ENCODE measurements at places on chromosomes 3 and 15.

DNA sequence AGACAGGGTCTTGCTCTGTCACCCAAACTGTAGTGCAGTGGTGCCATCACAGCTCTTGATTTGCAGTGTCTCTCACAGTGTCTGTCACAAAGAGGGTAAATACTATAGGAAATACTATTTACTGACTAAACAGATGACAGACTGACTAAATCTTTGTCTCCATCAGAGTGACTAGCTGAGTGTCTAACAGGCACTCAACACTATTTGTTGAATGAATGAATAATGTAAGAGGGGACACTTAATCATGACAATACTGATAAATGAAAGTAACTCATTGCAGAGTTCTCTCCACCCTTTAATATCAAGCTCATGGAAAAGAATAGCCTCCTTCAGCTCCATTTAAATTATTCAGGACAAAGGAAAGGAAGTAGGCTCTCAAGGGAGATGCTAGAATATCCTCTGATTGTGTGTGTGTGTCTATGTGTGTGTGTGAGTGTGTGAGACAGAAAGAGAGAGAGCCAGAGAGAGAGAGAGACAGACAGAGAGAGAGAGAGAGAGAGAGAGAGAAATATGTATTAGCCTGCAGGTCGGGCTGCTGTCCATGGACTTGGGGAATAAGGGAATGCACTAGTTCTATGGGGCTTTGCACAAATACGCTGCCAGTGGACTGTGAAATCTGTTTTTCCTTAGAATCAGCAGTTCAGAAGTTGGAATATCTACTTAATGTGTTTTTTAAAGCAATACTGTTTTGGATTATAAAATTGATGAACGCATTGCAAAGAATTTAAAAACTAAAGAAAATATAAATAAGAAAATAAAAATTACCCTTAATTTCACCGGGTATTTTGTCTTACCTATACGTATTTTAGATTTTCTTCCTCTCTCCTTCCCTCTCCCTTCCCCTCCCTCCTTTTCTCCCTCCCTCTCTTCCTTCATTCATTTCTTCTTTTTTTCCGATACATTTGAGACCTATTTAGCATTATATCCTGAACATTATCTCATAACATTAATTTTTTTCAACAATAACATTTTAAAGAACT lies 132.9 kb upstream of the LRIG1 start:
- no peak for DNase-seq

DNA sequence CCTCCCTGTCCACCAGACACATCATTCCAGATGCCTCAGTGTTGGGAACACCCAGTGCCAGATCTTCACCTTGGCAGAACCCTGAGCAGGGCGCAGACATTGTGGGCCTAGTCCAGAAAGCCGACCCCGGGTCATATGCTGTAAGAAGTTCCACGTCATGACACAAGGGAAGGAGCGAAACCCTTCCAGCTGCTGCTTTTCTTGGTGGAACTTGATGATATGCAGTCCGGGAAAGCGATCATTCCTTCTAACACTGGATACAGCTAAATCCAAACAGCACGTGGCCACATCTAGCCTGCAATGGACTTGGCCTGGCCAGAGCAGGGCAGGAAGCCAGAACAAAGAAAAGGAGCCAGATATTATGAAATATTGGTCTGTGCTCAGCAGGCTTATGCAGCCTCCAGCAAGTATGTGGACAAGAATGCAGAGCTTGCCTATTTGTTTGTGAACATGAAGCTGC lies 22.0 kb downstream of the GASK1A start:
- no peak for DNase-seq

DNA sequence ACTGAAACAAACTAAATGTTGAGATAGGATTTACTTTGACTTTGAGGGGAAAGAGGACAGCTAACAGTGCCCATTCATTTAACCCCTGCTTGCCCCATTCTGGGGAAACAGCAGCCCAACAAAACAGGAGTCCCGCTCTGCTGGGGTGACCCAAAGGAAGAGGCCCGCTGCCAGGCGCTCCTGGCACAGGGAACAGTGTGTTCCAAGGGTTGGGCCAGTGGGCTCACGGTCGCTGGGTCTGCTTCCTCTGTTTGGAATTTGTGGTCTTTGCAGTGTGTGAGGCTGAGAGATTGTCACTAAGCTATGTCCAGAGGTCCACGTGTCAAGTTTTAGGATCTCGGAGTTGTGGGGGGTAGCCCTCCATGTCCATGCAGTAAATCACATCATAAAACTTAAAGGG lies 250.4 kb upstream of the C2CD4B start:
- no peak for DNase-seq

DNA sequence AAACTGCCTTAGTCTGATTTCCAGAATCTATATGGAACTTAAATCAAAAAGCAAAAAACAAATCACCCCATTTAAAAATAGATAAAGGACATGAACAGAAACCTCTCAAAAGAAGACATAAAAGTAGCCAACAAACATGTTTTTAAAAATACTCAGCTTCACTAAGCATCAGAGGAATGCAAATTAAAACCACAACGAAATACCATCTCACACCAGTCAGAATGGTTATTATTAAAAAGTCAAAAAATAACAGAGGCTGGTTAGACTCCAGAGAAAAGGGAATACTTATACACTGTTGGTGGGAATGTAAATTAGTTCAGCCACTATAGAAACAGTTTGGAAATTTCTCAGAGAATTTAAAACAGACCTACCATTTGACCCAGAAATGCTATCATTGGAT lies 367.9 kb downstream of the ZIC4 start:
- no peak for DNase-seq

DNA sequence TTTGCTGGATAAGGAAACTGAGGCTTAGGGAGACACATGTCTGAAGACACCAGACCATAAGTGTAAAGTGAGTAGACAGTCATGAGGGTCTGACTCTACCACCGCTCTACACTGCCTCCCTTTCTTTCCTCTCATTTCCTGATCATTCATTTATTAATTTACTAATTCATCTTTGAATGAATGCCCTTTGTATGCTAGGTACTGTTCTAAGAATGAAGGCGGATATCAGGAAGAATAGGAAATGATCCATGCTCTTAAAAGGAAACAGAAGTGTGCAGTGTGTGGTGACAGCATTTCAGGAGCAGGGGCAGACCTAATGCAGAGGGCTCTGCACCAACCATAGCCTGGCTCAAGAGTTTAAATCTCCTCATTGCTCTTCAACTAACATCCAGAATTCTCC lies 31.8 kb upstream of the PSMD6 start:
- no peak for DNase-seq

GRCh38 chr3:197458906-197459470 lies 96.8 kb downstream of the BDH1 start:
- DNase-seq = no peak

GRCh38 chr3:43390255-43390588 lies 103.9 kb downstream of the SNRK start:
- no peak for DNase-seq

- DNase-seq = no peak
Measured at GRCh38 chr3:188605905-188606304, 451.9 kb downstream of the LPP start.

GRCh38 chr3:193345431-193345830 lies 33.1 kb downstream of the ATP13A5 start:
- no peak for DNase-seq

DNA sequence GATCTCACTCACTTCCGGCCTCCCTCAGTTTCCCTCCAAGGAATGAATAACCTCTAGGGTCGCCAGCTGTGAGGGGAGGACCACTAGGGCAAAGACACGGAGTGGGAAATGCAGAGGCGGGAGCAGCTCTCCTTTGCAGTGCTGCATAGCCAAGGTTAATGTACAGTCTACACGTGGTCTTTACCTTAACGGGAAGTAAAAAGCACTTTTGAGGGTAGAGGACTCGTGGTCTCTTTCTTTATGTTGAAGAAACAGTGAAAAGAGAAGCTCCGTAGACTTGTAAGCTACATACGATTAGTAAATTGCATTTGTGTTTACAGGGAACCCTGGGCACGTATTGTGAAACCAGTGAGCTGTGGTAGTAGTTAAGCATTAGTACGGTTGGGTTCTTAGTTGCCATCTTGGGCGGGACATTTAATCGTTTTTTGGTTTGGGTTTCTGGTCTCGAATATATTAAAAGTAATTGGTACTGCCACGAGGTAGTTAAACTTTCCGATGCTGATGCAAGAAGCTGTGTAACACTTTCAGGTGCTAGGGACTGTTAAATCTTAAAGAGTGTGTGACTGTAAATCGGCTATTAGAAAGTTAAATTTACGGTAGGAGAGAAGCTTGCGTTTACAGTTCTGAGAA lies 828 bp downstream of the U2SURP start:
- peak; percentile 51 for DNase-seq

DNA sequence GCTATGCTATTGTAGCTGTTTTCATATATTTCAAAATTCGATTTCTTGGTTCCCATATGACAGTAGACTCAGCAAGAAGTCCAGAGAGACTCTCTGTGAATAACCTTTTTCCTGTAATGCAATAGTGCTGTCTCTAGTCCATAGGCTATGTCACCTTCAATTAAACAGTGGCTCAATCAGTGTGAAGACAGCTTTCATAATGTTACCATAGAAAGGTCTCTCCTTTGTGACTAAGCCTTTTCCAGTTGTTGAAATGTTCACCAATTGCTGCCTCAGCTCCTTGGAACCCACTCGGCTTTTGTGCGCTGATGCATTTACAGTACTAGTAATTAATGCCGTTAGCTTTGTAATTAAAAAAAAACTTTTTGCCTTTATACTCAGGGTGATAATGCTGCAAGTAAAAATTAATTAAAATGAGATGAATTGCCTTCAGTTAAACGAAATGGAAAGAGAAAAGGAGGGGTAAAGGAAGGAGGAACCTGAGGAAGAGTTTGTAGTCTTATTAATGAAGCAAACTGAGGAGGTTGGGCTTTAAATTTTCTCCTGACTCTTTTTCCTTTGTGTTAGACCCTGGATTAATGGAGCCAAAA lies 214.8 kb downstream of the LSAMP start:
- DNase-seq = no peak

DNA sequence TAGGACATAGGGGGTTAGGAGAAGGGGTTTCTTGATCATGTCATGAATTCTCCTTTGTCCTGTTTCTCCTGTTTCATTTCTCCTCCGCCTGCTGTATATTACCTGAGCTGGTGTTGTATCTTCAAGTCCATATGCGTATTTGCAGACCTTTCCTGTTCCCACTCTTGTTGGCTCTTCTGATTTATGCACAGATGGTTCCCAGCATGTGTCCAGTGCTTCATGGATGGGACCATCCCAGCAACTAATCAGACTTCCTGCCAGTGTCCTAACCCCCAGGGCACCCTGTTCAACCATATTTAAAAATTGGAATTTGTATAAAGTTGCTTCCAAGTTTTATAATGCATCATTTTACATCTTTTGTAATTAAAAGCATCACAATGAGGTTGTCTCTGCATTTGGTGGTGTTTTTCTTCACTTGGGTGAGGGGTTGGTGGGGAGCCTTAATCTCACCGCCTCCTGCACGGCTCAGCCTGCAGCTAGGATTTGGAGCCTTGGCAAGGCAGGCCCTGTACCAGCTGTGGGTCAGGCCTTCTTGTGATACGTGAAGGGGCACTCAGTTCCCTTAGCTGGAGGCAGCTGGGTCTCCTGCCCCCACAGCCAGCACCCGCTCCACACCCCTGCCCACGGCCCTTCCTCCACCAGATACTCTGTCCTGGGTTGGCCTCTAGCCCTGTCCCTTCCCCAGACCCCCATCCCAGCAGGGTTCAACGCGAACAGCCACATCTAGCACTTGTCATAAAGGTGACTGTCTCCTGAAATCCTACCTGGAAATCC lies 72.0 kb upstream of the BLM start:
- DNase-seq = no peak

- no peak for DNase-seq
Measured at GRCh38 chr3:99776516-99777209, 41.0 kb upstream of the CMSS1 start.

DNA sequence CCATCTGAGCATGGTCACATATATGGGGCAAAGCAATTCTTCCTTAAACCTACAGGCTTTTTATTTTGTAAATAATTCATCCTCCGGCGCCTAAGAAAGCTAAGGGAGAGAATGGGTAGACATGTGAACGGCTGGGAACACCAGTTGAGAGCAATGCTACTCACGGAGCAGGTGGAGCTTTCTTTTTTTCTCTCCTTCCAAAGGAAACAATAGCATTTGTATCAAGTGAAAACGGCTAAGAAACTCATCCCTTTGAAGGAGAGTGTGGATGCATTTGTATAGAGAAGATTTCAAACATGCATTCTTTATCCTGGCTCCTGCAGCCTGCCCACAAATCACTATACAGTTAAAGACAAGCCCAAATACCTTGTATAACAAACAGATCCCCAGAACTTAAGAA lies 637.8 kb downstream of the MAGI1 start:
- DNase-seq = no peak

GRCh38 chr3:100155128-100155527 lies 40.8 kb upstream of the FILIP1L start:
- DNase-seq = no peak

GRCh38 chr15:36798794-36799193 lies 219.4 kb downstream of the CDIN1 start:
- DNase-seq = no peak

- no peak for DNase-seq
Measured at GRCh38 chr15:68991723-68992122, 22.8 kb upstream of the NOX5 start.

GRCh38 chr3:143668924-143669790 lies 179.1 kb downstream of the SLC9A9 start:
- no peak for DNase-seq

DNA sequence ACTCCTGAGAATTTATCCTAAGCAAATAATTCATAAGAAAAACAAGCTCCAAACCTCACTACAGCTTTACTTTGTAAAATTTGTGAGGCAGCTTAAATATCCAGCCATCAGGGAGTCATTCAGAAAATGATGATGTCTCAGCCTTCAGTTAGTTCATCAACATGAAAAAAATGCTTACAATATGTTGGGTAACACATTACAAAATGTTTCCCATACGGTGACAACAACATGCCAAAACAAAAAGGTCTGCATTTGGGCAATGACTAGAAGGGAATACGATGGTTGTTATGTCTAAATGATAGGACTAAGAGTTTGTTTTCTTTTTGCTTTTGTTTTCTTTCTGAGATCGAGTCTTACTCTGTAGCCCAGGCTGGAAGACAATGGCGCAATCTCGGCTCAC lies 47.0 kb upstream of the CFAP161 start:
- peak; percentile 30 for DNase-seq

DNA sequence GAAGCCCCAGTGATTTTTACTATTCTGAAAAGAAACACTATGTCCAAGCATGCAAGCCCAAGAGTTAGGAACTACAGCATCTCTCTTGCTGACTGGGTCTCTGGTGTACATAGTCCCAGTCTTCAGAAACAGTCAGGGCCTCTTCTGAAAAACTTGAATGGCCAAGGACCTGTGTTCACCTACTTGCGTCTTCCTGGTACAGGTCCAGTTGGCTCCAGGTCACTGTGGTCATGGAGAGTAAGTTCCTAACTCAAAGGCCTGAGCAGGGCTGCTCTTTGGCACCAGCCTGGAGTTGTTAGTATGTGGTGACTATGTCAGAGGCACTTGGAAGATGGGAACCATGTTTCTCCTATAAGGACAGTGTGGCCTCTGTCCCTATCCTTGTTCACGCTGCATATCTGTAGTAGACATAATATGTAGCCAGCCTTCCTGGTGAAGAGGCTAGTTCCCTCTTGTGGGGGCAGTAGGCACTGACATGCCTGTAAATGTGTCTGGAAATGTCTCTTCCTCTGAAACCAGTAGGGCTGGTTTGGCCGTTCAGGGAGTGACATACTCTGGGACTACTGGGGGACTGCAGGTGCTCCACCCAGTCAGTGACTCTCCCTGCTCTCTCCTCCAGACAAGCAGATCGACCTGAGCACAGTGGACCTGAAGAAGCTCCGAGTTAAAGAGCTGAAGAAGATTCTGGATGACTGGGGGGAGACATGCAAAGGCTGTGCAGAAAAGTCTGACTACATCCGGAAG lies 2.6 kb upstream of the RBM15B start:
- no peak for DNase-seq

GRCh38 chr3:191783024-191783423 lies 322.1 kb downstream of the PYDC2 start:
- DNase-seq = no peak

- no peak for DNase-seq
Measured at GRCh38 chr3:162103808-162104207, 607.2 kb downstream of the OTOL1 start.

Measured in inflammatory macrophage treated with lipopolysaccharide for 1 hour (primary cell).